ENCODE measurements at places on chromosomes 5 and 9. TPM values are rescaled to one million over a fixed set of nuclear protein-coding genes. Genes with fewer than 3 reads are reported as not detected.

IL7R gene
- polyA plus RNA-seq, result 1.9 TPM

TRAPPC13 gene
- polyA plus RNA-seq, result 17.3 TPM

GFI1B gene
- polyA plus RNA-seq, result 0.06 TPM

TMEM252 gene
- polyA plus RNA-seq, result not detected

BARHL1 gene
- not detected for polyA plus RNA-seq

CMBL gene
- polyA plus RNA-seq, result 5.4 TPM

IL3 gene
- polyA plus RNA-seq, result not detected

PCDHB4 gene
- polyA plus RNA-seq, result not detected

MYORG gene
- 0.05 TPM for polyA plus RNA-seq

MVB12B gene
- polyA plus RNA-seq, result 3.5 TPM

POC5 gene
- 5.5 TPM for polyA plus RNA-seq

FOXD1 gene
- not detected for polyA plus RNA-seq

BASP1 gene
- polyA plus RNA-seq, result 36.6 TPM

GTF3C5 gene
- 24.4 TPM for polyA plus RNA-seq

LRRC19 gene
- not detected for polyA plus RNA-seq

WDR31 gene
- 0.05 TPM for polyA plus RNA-seq
